Right ventricle myocardium inferior (tissue), 1 donor: ENCODE measurements at places on chromosomes 11 and 22. TPM values are rescaled to one million over a fixed set of nuclear protein-coding genes. Genes with fewer than 3 reads are reported as not detected.

The OR5P2 gene
- total RNA-seq: not detected

The UBQLN3 gene
- not detected for total RNA-seq

The TPBGL gene
- total RNA-seq: 0.16 TPM

The DEFB131B gene
- not detected for total RNA-seq

The GRIA4 gene
- total RNA-seq: not detected

The LDHAL6A gene
- not detected for total RNA-seq

The PKDREJ gene
- 0.08 TPM for total RNA-seq

The BARX2 gene
- not detected for total RNA-seq

DNA sequence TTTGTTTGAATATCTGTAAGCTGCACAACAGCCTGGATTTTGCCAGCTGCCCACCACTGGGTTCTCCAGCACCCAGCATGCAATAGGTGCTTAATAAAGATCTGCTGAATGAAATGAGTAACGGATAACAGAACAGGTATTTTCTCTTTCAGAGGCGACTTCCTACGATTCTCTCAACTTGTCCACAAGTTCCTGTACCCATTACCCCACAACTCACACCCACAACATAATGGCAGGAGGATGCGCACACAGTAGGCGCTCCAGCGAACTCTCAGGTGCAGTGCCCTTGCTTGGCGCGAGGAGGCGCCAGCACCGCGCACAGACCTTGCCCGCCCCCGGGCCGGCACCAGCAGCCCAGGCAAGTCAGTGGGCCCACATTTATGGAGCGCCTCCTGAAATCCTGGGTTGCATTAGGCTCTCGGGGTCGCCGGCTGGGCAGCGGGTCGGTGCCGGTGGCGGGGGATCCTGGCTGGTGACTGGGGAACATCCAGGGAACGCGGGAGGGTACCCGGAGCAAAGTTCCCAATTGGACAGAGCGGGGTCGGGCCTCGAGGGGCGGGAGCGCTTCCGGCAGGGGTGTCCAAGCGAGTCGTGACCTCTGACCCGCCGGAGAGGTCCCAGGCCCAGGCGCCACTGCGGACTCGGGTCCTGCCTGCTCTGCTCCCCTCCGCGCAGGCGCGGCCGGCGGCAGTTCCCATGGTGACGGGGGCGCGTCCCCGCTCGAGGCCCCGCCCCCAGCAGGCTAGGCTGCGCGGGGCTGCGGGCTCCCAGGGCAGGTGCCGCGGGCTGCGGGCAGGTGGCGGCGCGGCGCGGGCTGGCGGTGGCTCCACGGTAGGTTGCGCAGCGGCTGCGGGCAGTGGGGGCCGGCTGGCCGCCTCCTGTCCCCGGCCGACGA is at the start of gene KIAA1671:
Gene KIAA1671, plus strand, starts transcription at position 775 of the 895 bp plus-strand sequence. CDS start 75,284 bp downstream, outside the sequence.
- peak; percentile 93 for DNase-seq

DNA sequence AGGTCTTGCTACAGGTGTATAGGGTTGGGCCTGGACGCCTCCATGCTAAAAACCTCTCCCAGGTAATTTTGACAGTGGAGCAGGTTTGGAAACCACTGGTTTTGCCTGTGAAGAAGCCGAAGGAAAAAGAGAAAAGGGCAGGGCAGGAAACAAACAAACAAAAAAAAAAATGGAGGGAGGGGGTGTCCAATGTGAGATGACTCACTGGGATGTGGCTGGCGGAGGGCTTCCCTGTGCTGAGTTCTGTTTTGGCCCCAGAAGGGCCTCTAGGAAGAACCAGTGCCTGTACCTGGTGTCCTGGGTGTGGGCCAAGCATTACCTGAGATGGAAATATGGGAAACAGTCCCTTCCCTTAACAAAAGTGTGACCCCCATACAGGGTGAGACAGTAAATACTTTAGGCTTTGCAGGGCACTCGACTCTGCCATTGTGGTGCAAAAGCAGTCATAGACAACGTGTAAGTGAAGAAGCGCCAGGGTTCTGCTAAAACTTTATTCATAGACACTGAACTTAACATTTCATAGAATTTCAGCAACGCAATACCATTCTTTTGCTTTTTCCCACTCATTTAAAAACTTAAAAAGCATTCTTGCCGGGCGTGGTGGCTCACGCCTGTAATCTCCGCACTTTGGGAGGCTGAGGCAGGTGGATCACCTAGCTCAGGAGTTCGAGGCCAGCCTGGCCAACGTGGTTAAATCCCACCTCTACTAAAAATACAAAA is 9.5 kb upstream of the DGKZ start:
- no peak for DNase-seq

GRCh38 chr22:47194476-47195155 is 432.2 kb downstream of the TBC1D22A start:
- no peak for DNase-seq

- no peak for DNase-seq
Observed at GRCh38 chr11:26335903-26336302, 4.0 kb downstream of the ANO3 start.

DNA sequence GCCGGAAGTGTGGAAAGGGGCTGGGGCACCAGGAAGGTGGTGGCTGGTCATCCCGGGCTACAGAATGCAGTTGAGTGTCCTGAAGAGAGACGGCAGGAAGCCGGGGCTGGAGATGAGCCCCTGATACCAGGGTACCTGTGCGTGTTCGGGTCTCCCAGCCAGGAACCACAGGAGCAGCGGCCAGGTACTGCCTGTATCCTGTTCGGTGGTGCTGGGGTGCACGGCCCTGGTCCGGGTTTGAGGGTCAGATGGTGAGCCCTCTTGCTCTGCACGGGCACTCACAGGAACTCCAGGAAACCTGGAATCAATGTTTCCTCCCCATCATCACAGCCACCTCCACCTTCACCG is 253.1 kb upstream of the B3GAT1 start:
- DNase-seq: no peak

DNA sequence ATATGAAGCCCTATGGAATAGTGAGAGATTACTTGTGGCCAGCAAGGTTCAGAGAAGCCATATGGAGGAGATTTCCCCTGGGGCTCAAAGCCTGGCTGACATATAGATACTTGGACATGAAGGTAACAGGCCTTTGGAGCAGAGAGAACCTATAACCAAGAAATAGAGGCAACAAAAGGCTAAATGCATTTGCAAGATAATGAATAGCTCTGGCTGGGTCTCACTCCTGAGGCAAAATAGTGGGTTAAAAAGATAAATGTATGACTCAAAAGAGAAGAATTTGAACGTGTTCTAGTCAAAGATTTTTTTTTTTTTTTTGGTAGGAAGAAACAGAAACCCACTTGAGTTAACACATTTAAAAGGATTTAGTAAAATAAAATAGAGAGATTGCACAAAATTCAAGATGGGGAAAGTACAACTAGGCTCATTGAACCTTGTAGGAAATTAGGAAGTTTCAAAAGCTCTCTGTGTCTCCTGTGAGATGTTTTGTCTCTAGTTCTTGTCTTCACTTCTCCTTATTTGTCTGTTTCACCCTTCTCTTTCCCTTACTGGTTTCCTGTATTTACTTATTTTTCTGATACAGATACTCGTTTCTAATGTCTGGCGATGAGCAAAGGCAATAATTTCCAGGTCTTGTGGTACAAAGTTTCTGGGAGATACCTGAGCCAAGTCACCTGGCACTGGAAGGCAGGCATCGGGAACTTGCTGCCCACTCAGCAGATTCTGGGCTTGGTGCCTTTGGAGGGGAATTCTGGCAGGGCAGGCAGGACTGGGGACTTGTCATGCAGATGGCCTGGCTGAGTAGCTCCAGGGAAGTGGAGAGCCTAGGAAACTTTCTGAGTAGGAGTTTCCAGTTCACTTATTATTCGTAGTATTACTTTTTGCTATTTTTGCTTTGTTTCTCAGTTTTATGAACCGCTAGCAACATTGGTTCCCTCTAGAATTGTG is 49.2 kb upstream of the SESN3 start:
- no peak for DNase-seq

DNA sequence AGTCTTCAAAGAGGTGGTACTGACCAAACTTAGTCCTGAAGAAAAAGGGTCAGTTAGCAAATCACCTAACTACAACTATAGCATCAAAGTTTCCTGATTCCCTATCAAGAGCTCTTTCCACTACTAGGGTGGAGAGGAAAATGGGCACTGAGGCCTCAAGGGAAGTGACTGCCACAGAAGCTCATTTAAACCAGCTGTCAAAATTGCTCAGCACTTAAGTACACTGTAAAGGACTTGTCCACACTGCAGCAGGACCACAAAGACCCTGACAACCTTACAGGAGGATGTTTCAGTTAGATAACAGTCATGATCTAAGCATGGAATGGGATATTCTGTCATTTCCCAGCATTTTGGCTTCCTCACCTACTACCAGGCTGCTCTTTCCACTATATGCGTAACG is 33.0 kb downstream of the FAM168A start:
- no peak for DNase-seq

DNA sequence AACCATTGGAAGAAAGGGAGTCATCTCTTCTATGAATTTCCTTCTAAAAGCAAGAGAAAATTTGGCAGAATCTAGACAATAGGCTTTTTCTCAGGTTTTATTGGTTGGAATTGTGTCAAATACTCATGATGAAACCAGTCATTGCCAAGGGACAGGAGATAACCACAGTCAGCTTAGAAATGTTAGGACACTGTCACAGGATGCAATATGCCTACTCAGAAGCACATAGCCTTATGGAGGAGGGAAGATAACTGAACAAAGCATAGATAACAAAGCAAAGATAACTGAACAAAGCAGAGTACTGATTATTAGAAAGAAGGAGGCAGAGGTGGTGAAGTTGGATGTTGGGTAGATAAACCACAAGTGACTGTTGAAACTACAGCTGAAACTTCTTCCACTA is 303.5 kb upstream of the PDGFD start:
- no peak for DNase-seq
